Sciatic nerve (tissue), 2 donors: ENCODE measurements at places on chromosomes 5 and 9.

DNA sequence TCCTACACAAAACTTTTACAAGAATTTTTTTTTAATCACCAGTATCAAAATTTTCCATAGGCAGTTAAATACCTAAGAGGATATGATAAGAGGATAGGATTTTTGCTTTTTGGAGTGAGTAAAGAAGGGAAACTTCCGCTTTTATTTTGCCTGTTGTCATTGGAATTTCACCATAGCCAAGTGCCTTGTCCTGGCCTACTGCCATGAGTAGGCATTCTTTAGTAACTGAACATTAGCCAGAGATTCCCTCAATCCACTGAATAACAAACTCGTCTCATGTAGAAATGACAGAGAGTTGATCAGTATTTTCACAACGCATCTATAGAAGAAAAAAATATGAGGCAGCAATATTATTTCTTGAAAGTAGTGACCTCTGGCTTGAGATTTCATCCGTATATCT is 289.6 kb upstream of the ADAMTSL1 start:
- no peak for DNase-seq

- DNase-seq, result no peak
Measured at GRCh38 chr9:93612052-93612795, 35.8 kb downstream of the PHF2 start.

- no peak for DNase-seq
Measured at GRCh38 chr5:177405805-177406204, 3.6 kb downstream of the F12 start.

DNA sequence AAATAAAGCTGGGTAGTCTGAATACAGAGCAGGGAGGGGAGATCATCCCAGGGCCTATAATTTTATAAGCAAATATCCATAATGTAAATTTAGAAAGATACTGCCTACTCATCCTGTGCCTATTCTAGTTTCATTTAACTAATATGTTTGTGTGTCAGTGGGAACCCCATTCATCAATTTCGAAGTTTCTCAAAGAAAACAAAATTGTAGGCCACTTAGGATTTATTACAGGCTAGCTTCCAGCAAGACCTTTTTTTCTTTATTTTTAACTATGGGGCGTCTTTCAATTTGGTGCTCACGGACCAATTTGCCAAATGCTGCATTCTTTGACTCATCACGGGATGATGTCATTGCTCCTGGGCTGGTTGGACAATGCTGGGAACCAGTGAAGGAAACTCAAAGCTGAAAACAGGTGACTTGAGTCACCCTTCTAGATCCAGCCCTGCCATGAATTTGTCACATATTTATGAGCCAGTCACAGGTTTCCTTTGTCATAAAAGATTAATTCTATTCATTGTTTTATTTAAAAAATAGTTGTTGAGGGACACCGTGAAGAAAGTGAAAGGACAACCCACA is 13.4 kb downstream of the PCSK5 start:
- DNase-seq, result no peak

GRCh38 chr5:56339732-56340131 is 106.6 kb upstream of the ANKRD55 start:
- no peak for DNase-seq

GRCh38 chr9:88006511-88007290 is 32.4 kb upstream of the CDK20 start:
- DNase-seq, result no peak

GRCh38 chr5:62938927-62939326 is 360.3 kb downstream of the LRRC70 start:
- no peak for DNase-seq
